Activated CD4-positive, alpha-beta T cell treated with anti-CD3 and anti-CD28 coated beads, Interleukin-10, Interleukin-2, amounts not matched to agents 100 ng/mL and 50 ng/mL, durations not matched to agents 16 hours and 8 hours (primary cell): ENCODE measurements at places on chromosomes 11 and 22.
A peak's percentile ranks its signal among the peaks of the same experiment; 100 is the strongest.

GRCh38 chr11:65150509-65151299 lies 16.4 kb upstream of the SYVN1 start:
- peak; percentile 43 for DNase-seq

- DNase-seq, result no peak
Measured at GRCh38 chr11:89203814-89204213, 26.1 kb downstream of the TYR start.

DNA sequence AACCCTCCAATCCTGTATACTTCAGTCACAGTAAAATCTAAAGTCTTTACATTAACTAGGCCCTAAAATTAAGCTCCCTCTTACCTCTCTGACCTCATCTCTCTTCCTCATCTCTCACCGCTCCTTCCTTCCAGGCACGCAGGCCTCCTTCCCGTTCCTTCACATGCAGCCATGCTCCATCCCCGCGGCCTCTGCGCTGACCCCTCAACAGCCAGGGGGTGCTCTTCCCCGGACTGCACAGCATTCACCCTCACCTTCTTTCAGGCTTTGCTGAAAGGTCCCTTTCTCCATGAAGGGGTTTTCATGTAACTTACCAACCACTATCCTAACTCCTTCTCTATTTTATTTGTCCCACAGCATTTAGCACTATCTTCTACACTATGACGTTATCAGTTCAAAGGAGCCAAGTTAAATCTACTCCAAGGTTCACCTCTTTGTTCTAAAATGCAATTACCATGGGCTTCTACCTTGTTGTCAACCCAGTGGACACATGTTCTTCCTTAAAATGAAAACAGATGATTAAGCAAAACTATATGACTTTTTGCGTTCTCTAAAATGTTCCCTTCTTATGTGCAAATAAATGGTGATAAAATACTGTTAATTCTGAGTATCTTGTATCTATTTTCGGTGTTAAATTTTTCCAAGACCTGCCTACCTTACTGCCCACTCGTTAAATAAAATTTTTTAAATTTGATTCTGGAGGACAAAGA lies 57.8 kb upstream of the APOA1 start:
- DNase-seq, result no peak

DNA sequence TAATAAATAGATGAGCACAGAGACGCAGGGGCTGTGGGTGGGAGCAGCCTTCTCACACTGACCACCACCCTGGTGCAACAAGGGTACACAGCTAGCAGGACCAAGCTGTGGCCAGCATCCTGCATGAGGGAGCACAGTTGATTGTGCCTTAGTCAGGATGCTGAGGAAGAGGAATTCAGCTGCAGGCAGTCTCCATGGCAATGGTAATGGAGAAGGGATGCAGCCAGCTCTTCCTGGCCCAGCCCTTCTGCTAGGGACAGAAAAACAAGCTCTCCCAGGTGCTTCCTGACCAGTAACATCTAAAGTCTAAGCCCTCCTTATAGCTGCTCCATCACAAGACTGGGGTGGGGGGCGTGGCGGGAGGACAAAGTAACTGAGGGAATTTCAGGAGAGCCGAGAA lies 363.5 kb downstream of the BUD13 start:
- no peak for DNase-seq

DNA sequence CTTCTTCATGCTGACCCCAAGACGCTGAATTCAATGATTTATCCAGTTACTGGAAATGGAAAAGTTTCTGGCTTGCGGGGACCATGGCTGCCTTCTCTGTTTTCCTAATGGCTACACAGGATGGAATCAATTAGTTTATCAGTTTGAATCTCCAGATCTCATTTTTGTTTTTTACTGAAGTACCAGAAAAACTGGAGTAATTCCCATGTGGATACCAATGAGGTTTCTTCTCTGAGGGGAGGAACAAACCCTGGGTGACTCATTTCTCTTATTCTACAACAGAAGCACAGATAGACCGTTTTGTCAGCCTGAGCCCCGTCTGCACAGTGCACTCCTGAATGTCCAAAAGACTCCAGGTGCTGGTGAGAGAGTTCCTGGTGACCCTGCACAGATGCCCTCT lies 3.4 kb downstream of the ZNF195 start:
- DNase-seq, result no peak

DNA sequence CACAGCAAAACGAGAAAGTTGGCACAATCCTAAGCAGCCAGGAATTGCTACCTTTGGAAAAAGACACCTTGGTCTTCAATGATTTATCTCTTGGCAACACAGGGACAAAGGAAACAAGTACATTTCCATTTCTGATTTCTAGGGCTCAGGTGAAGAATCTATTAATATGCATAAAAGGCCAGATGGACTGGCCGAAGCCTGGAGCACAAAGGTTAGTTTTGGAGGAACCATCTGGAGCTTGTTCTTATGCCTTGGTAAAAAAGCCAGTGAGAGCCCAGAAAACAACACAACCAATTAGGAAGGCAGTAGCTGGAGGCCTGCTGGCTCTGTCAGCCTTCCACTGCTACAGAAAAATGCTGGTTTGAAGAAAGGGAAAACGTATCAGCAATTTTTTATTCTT lies 713.5 kb upstream of the API5 start:
- DNase-seq, result no peak

GRCh38 chr11:40280159-40281051 lies 1179.0 kb downstream of the LRRC4C start:
- no peak for DNase-seq
